ENCODE measurements at places on chromosomes 2 and 18. TPM values are rescaled to one million over a fixed set of nuclear protein-coding genes. Genes with fewer than 3 reads are reported as not detected.

DNA sequence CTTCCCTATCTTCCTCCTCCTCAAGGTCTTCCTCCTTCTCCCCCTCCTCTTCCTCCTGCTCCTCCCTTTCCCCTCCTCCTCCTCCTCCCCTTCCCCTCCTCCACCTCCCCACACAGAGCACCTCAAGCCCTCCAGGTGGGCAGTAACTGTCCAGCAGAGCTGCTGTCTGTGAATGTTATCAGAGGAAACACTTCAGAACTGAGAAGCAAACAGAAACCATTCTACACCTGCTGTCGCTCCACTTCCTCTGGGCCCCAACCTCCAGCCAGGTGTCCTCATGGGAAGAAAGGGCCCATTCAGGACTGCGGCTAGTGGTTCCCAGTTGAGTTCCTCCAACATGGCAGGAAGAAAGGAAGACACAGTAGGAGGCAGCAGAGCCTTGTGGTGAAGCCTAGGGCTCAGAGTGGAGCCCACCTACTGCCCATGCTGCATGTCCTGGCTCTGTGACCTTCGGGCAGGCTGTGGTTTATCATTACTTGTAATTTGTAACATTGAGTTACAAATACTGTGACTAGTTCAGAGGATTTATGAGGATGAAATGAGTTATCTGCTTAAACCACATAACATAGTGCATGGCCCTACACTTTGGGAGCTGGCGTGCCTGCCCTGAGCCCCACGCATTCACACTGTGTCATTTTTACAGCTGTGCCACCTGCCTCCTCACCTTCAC lies 165.9 kb upstream of the ID2 start:
- DNase-seq, result no peak

- DNase-seq, result no peak
Observed at GRCh38 chr2:159573846-159574606, 42.3 kb downstream of the BAZ2B start.

- no peak for DNase-seq
Observed at GRCh38 chr2:197209246-197209645, 101.3 kb downstream of the ANKRD44 start.

DNA sequence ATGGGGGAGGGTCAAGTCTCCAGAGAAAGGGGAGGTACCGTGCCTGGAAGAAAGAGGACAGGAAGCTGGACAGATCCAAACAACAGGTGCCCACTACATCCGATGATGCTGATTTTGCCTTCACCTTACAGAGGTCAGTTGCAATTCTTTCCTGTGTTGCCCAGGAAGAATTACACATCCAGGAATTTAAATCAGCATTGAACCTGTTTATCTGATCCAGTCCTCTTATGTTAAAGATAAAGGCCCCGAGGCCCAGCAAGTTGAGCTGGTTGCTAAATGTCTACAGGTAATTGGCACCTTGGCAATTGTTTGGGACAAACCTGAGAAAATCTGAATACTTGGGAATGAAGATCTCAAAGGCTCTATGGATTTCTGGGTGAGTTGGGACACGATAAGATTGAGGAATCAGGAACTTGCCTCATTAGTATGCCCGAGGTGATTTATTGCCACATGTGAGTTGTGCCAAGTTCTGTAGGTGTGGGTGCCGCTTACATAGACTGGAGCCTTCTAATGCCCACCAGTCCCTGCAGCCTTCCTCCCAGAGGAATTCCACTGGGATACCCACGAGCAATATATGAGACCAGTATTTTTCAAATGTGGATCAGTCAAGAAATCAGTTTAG lies 6.9 kb upstream of the CNNM4 start:
- DNase-seq, result no peak

The GPR45 gene
- not detected for total RNA-seq

The TRIB2 gene
- 13.8 TPM for total RNA-seq

The TIGD1 gene
- 1.3 TPM for total RNA-seq

DNA sequence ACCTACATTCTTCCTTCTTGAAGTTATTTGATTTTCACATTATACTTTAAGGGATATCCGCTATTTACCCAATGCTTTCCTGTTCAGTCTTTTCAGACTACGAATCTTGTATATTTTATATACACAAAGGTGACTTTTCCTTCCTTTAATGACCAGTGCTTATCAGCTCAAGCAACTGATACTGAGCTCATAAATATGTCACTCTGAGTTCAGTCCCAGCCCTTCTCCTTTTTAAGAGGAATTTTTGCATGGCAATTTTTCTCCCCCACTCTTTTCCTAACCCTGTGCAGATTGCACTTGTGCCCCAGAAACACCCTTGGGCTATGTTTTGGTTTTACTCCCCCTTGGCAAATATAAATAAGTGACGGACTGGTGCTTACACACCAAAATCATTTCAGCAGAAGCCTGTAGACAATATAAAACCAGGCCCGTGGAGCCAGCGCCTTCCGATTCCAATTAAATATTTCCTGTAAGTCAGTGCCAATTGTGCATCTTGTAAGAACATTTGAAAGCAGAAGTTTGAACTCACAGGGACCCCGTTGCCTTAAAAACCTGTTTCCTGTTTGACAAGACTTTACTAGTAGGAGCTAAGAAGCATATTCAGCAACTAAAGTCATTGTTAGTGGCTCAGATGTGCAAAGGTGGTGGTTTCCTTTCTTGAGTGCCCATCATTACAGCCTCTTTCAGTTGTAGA lies 66.3 kb upstream of the GATA6 start:
- no peak for DNase-seq

- DNase-seq, result no peak
Observed at GRCh38 chr2:217999595-217999959, 3.2 kb downstream of the TNS1 start.

DNA sequence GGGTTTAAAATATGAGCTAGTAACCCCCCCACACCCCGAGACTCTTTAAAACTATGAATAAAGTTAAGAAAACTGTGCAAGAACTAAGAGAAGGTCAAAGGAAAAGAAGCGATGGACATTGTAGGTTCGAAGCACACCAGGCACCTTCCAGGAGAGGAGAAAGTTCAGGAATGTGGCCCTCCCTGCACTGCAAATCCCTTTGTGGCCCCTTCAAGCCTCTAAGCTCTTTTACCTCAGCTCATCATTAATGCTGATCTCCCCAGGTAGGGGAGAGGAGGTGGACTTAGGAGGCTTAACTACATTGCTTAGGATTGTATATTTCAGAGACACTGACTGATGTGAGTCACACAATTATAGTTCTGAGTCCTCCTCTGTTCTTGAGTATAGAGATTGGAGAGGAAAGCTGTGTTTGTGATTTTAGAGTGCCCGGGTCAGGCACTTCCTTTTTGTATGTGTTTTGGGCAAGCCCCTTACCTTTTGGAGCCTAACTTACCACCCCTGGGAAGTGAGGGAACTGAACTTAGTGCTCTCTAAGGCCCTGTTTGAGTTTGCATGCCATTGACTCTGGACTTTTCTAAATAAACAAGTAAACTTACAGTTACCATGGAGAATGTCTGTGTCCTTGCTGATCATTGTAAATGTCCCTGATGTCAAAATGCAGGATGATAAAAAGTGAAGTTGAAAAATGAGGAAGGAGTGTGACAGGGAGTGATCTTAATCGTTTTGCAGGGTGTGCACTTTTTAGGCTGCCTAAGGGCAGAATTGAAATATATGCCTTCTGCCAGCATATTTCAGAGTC lies 140.8 kb upstream of the ZEB2 start:
- DNase-seq, result no peak

DNA sequence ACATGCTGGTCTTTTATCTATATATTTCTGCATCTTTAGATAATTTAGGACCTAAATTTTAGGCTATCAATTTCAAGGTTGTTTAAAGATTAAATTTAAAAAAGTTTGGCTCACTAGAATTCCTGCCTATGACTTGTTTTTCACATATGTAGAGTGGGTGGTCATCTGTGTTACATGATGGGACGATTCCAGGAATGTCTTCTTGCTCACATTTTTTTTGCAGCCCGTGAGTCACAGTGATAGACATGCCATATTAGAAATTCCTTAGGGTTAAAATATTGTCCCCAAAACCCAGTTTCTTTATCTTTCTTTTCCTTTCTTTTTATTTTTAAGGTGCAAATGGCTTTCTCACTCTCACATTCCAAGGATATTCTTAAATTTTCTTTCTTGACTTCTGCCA lies 652.0 kb downstream of the PLCL1 start:
- no peak for DNase-seq

- no peak for DNase-seq
Observed at GRCh38 chr2:51662187-51662586, 630.3 kb upstream of the NRXN1 start.

Measured in left lobe of liver (tissue), 2 donors.